ENCODE measurements at places on chromosomes 4 and X.
A peak's percentile ranks its signal among the peaks of the same experiment; 100 is the strongest.

DNA sequence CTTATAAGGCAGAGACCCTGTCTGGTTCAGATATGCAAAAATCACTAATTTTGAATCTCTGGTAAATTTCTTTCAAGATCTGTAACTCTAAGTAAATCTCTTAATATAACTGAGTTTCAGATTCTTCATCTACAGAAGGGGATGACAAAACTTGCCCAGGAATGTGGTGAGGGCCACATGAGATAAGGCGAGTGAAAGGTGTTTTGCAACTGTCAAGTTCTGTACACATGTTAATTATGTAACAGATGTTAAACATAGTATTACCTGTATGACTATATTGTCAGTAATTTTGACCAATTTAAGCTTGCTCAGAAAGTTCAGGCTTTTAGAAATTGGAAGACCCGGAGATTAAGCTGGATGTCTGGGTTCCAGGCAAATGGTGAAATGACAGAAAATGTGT lies 549 bp upstream of the GLRB start:
- no peak overlapping the region for H3K4me3 ChIP-seq
- no peaks in the 10 kb centered on the region for H3K36me3 ChIP-seq
- DNase-seq, result no peak
- no peaks in the 10 kb centered on the region for H3K4me1 ChIP-seq
- H3K27ac ChIP-seq, result no peak overlapping the region

DNA sequence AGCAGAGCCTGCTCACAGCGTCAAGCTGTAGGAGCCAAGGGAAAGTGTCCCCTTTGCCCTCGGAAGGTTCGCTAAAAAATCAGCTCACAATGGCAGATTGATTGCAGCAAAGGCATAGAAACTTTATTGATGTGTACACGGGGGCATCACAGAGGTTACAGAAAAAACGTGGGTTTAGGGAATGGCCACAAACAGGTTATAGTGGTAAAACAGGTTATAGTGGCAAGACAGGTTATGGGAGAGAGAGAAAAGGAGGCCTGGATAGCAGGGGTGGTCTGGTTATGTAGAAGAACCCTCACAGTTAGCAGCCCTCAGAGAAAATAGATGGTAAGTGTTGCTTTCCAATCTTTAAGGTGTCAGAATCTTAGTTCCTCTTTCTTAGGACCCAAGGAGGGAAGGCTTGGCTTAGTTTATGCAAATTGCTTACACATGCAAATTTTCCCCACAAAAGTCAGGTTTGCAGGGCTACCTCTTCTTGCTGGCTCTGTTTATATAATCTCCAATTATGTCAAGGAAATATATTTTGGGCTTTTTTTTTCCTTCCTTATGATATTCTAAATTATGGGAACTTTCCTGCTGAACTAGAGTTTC lies 113.7 kb downstream of the BMP15 start:
- H3K27me3 ChIP-seq, result peaks cover 4% of the 10 kb centered on the region
- no peaks in the 10 kb centered on the region for H3K36me3 ChIP-seq
- no peak overlapping the region for H3K4me3 ChIP-seq
- H3K27ac ChIP-seq, result no peak overlapping the region
- DNase-seq, result no peak
- no peaks in the 10 kb centered on the region for H3K4me1 ChIP-seq

- H3K27me3 ChIP-seq, result peaks cover 6% of the 10 kb centered on the region
- no peak overlapping the region for H3K4me3 ChIP-seq
- H3K27ac ChIP-seq, result no peak overlapping the region
- H3K36me3 ChIP-seq, result no peaks in the 10 kb centered on the region
- no peaks in the 10 kb centered on the region for H3K4me1 ChIP-seq
- DNase-seq, result no peak
Measured at GRCh38 chr4:143026459-143027170, 158.1 kb upstream of the USP38 start.

GRCh38 chrX:1657367-1658070 lies 42.7 kb downstream of the ASMT start:
- H3K36me3 ChIP-seq, result peaks cover 29% of the 10 kb centered on the region
- peaks cover 28% of the 10 kb centered on the region for H3K4me1 ChIP-seq
- peak overlapping the region; percentile 100 for H3K4me3 ChIP-seq
- H3K27ac ChIP-seq, result peak overlapping the region; percentile 99
- DNase-seq, result peak; percentile 84

DNA sequence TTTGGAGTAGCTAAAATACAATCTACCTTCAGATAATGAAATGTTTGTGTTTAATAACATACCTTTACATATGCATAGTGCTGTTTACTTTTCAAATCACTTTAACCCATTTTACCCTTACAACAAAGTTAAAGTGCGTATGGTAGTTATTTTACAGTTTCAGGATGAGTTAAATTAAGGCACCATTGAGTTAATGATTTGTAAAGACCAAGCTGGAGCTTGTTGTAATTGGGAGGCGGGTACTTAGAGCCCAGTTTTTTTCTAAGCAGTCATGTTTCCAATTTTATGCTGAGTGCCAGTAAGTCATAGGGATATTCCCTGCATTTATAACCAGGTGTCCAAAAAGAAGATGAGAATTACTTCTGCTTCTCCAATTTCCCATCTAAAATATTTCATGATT lies 84.2 kb upstream of the NRK start:
- H3K36me3 ChIP-seq, result no peaks in the 10 kb centered on the region
- no peak for DNase-seq
- no peak overlapping the region for H3K4me3 ChIP-seq

DNA sequence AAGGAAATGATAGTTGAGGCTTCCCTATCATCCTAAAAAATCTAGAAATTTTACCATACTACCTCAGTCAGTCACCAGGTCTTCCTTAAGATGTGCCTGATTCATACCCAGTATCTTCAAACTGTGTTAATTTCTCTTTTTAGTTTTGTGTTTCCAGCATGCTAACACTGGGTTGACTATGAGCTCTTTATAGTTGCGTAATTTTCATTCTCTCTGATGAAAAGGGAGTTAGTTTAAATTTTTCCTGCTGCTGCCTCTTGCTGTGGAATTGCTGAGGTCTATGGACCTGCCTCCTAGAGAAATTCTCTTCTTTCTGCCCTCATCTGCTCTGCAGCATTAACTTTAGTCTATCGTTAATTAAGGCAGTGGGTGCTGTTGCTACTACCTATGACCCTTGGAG lies 66.6 kb downstream of the BANK1 start:
- no peak overlapping the region for H3K4me3 ChIP-seq
- H3K4me1 ChIP-seq, result no peaks in the 10 kb centered on the region
- no peak overlapping the region for H3K27ac ChIP-seq
- peaks cover 8% of the 10 kb centered on the region for H3K27me3 ChIP-seq

DNA sequence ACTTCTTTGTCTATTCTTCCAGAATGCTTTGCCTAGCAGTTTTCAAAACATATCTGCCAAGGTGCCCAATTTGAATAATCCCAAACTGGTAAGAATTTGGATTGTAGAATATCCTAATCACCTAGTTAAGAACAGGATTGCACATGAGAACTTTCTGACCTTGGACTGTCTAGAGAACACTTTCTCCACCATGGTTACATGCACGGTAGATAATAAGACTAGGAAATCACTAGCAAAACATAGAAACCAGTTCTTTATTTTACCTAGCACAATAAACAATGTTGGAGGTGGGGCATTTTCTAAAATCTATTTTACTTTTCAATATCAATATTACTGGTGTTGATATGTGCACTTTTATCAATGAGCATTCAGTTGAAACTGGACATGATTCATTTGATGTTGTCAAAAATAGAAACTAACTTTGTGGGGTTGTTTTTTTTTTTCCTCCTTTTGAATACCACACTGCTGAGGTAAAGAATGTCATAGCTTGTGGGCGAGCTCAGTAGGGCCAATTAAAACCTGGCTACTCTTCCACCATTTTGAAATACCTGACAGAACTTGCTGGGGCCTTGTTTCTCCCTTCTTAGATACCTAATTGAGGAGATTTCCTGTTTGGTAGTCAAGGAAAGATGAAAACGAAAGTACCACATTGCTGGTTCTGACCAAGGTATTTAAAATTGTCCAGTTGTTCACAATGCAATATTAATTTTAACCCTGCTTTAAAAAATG lies 10.4 kb downstream of the MID1IP1 start:
- H3K27ac ChIP-seq, result peak overlapping the region; percentile 92
- H3K27me3 ChIP-seq, result no peaks in the 10 kb centered on the region
- H3K36me3 ChIP-seq, result peaks cover 14% of the 10 kb centered on the region
- peaks cover 55% of the 10 kb centered on the region for H3K4me1 ChIP-seq

DNA sequence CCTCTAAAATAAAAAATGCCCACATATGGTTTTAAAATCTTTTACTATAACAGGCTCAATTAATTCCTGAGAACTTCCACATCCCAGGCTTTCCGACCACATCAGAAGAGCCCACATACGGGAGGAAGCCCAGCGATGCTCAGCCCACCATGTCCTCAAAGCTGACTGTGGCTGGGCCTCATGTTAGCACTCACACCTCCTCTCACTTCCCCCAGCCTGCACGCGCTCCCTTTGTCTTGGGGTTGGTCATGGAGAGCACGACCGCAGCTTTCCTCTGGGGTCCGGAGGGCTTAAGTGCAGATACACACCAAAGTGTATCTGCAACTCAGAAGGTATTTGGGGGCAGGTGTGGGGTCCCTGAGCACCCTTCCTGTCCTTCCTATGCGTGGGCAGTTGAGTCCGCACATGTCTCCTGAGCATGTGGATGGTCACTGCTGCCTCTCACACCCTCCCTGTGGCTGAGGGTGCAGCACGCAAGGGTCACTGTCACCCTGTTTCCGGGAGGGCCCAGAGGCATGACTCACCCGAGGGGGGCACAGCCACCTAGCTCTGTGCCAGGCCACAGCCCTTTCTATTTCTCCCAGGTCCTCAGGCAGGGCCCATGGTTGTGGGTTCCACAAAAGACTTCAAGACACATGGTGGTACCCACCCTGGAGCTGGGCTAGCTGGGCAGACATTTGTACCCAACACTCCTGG lies 21.2 kb downstream of the WDR1 start:
- H3K27me3 ChIP-seq, result no peaks in the 10 kb centered on the region
- H3K4me3 ChIP-seq, result peak overlapping the region; percentile 28
- peak; percentile 73 for DNase-seq
- peak overlapping the region; percentile 98 for H3K27ac ChIP-seq

GRCh38 chr4:187940299-187940698 lies 55.3 kb upstream of the ZFP42 start:
- no peak overlapping the region for H3K4me3 ChIP-seq
- no peaks in the 10 kb centered on the region for H3K36me3 ChIP-seq
- H3K4me1 ChIP-seq, result no peaks in the 10 kb centered on the region
- no peaks in the 10 kb centered on the region for H3K27me3 ChIP-seq

- no peaks in the 10 kb centered on the region for H3K27me3 ChIP-seq
- H3K36me3 ChIP-seq, result no peaks in the 10 kb centered on the region
- no peak overlapping the region for H3K4me3 ChIP-seq
- H3K27ac ChIP-seq, result no peak overlapping the region
Measured at GRCh38 chrX:150334981-150335380, 28.1 kb upstream of the MAMLD1 start.

DNA sequence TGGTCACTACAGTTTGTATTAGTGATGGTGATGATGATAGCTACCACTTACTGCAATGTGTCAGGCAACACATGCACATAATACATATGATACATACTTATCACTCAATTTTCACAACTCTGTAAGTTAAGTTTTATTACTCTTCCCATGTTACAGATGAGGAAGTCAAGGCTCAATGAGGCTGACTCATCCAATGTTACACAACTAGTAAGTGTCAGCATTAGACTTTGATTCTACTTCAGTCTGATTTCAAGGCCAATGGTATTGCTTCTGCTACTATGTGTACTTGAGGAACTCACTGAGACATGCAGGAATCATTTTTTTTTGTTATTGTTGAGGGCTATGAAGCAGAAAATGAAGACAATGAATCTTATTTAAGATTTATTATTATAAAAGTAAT lies 96.4 kb upstream of the TRPC5OS start:
- H3K4me1 ChIP-seq, result no peaks in the 10 kb centered on the region
- no peak overlapping the region for H3K27ac ChIP-seq
- no peaks in the 10 kb centered on the region for H3K27me3 ChIP-seq
- peaks cover 5% of the 10 kb centered on the region for H3K36me3 ChIP-seq
- DNase-seq, result no peak
- no peak overlapping the region for H3K4me3 ChIP-seq

- peaks cover 34% of the 10 kb centered on the region for H3K4me1 ChIP-seq
- H3K36me3 ChIP-seq, result peaks cover 22% of the 10 kb centered on the region
- H3K4me3 ChIP-seq, result no peak overlapping the region
- no peak overlapping the region for H3K27ac ChIP-seq
Measured at GRCh38 chrX:13064599-13065143, 20.3 kb upstream of the FAM9C start.

DNA sequence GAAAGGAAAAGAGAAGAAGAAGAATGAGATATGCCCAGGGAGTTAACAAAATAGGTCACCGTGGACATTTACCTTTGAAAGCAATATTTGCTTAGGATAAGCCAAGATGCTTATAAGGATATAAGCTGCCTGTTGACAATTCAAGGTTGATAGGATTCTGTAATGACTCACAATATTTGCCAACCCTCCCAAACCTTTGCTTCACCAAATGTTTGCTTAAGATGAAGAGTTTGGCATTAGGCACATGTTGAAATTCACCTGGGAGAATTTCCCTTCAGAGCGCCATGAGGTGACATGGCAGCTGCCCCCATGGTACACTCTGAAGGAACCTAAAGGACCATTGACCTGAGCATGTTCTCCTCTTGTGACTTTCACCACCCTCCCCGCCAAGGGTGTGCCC lies 4.6 kb downstream of the PALLD start:
- H3K36me3 ChIP-seq, result no peaks in the 10 kb centered on the region
- H3K4me1 ChIP-seq, result peaks cover 5% of the 10 kb centered on the region
- DNase-seq, result no peak
- H3K4me3 ChIP-seq, result no peak overlapping the region
- H3K27ac ChIP-seq, result no peak overlapping the region

DNA sequence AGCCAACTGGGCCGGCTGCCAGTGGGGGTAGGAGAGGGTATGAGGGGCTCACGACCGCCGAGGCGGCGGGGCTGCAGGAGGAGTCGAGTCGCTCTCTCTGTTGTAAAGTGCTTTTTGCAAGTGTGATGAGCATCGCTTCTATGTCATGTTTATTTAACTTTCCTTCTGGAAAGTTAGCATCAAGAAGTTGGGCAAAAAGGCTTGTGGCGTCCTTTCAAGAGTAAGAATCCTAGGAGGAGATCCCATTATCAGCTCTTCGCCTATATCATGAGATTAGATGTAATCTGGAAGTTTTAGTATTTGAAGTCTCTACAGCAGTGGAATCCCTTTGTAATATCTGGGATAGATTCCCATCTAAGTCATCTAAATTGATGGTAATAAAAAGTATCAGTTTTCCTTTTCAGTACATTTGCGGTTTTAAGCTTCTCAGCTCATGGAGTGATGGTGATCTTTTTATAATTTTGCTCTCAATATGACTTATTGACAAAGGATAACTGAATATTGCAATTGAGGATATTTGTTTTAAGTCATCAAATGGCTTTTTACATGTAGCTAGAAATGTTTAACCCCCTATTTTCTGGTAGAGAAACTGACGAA lies 1.7 kb downstream of the GALNT7 start:
- H3K27me3 ChIP-seq, result no peaks in the 10 kb centered on the region
- H3K27ac ChIP-seq, result peak overlapping the region; percentile 82
- H3K4me1 ChIP-seq, result peaks cover 66% of the 10 kb centered on the region
- peak overlapping the region; percentile 81 for H3K4me3 ChIP-seq

- no peak overlapping the region for H3K4me3 ChIP-seq
- no peaks in the 10 kb centered on the region for H3K27me3 ChIP-seq
- H3K4me1 ChIP-seq, result peaks cover 4% of the 10 kb centered on the region
- H3K36me3 ChIP-seq, result no peaks in the 10 kb centered on the region
- no peak overlapping the region for H3K27ac ChIP-seq
Measured at GRCh38 chrX:134026565-134027311, 41.3 kb upstream of the GPC3 start.

All from activated CD8-positive, alpha-beta T cell treated with anti-CD3 and anti-CD28 coated beads for 36 hours (primary cell).